Effector memory CD4-positive, alpha-beta T cell (primary cell): ENCODE measurements at places on chromosomes 11 and 22.

GRCh38 chr11:62242021-62242420 lies at the start of gene SCGB1D2:
Gene SCGB1D2, plus strand, starts transcription at chr11:62242239. Its CDS starts 69 bp downstream, at chr11:62242308.
- no peak within 1 kb of the TSS for H3K27ac ChIP-seq
- no peak for DNase-seq
- no peaks in the 10 kb centered on the region for H3K36me3 ChIP-seq
- no peak within 1 kb of the TSS for H3K4me3 ChIP-seq

DNA sequence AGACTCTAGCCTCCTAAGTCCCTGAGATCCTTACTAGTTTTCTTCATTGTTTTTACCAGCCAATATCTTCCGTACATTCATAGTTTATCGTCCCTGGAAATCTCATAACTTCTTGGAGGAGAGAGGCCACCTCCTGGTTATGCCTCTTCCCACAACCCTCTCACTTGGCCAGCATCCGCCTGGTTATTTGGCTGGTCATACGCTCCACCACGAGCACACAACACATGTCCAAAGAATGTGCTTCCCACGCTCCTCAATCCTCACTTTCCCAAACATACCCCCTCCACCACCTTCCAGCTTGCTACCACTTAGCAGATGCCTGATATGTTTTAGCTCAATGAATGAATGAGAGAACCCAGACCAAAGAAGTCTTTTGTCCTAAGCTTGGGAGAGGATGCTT lies 83.5 kb upstream of the EIF3D start:
- no peak overlapping the region for H3K4me3 ChIP-seq
- H3K27me3 ChIP-seq: peaks cover 16% of the 10 kb centered on the region
- H3K27ac ChIP-seq: no peak overlapping the region
- no peaks in the 10 kb centered on the region for H3K36me3 ChIP-seq
- no peaks in the 10 kb centered on the region for H3K4me1 ChIP-seq

DNA sequence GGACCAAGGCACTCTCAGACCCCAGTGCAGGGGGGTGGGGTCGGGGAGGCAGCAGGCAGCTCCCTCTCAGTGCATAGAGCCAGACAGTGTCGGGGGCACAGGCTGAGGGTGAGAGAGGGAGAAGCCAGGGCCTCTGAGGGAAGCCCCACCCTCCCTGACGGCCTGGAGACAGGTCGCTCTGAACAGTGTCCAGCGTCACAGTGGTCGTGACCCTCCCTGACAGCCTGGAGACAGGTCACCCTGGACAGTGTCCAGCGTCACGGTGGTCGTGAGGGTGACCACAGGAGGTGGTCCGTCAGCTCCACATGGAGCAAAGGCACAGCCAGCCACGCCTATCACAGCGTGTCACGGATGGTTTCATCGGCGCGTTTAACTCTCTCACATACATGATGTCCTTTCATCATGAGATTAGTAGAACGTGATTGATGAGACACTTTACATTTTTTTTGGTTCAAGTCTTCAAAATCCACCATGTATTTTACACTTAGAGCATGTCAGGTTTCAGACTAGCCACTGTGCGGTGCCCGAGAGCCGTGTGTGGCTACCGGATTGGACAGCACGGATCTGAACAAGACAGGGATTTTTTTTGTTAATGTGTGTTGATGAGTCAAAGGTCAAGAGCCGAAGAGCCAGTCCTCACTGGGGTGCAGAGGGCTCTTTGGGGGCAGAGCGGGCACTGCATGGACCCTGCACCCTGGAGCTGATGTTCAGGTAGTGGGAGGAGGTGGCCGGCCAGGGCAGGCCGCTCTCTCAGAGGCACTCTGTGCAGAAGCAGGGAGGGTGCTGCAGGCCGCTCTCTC lies 23.9 kb upstream of the PANX2 start:
- H3K4me3 ChIP-seq: no peak overlapping the region
- no peak overlapping the region for H3K27ac ChIP-seq
- no peak for DNase-seq
- no peaks in the 10 kb centered on the region for H3K36me3 ChIP-seq
- peaks cover 4% of the 10 kb centered on the region for H3K27me3 ChIP-seq

DNA sequence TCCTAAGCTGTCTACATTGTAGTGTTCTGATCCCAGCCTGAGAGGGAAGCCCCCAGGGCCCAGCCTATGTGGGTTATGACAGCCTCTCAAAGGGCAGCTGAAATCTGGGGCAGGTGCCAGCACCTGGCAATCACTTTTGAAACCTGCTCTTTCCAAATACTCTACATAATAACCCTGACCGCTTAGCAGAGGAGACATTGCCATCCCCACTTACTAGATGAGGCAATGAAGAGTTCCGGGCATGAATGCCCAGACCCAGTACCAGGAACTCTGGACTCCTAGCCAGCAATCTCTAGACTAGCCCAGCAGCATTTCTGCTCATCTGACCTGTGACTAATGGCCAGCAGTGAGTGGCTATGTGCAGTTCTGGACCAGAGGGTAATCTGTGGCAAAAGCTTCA lies 412.4 kb upstream of the CADM1 start:
- H3K27ac ChIP-seq: no peak overlapping the region
- no peaks in the 10 kb centered on the region for H3K4me1 ChIP-seq
- no peaks in the 10 kb centered on the region for H3K27me3 ChIP-seq
- no peak overlapping the region for H3K4me3 ChIP-seq
- H3K36me3 ChIP-seq: no peaks in the 10 kb centered on the region
- no peak for DNase-seq

DNA sequence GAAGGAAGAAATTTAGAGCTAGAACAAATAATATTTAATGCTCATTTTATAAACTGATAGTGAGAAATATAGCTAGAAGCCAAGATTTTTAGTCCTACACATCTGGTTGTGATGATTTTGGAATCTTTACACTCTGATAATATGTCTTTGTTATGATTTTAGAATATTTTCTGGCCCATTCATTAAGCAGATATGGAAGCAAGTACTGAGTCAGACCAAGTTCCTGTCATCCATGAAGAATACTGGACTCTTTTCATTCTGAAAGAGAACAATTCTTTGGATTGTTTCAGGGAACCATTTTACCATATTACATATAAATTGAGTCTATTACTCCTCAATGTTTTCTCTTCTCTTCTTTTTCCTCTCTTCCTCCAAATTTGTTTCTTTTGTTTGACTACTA lies 227.4 kb downstream of the TMEM135 start:
- H3K4me3 ChIP-seq: no peak overlapping the region
- H3K27me3 ChIP-seq: no peaks in the 10 kb centered on the region
- DNase-seq: no peak
- H3K27ac ChIP-seq: no peak overlapping the region
